ENCODE measurements at places on chromosomes 2 and 18.

GRCh38 chr2:198135481-198135934 is 331.1 kb downstream of the PLCL1 start:
- peak; percentile 36 for DNase-seq

GRCh38 chr2:25379535-25379934 is 37.8 kb upstream of the DNMT3A start:
- no peak for DNase-seq

DNA sequence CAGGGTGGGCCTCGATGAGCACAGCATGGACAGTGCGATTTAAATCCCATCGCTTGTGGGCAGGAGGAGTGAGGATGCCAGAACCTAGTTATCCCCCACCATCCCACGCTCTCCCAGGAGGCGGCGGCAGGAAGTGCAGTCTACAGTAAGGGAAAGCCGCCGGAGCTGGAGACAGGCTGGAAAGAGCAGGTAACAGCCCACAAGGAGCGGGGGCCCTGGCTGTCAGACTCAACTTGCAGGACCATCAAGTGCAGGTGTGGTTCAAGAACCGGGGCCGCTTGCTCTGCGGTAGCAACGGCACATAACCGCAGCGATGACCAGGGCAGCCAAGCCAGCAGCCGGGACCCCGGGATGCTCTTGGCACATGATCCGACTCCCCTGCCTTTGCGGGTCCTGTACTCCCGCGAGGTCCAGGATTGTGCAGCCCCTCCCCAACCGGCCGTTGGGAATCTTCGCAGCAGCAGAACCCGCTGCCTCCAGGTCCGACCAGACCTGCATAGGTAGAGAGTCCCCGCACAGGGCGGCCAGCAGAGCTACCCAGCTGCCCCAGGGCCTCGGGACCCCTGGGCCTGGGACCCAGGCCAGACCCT is 82.1 kb downstream of the BIN1 start:
- peak; percentile 82 for DNase-seq

GRCh38 chr2:231530099-231531011 is at the start of gene NMUR1:
NMUR1 (minus strand) TSS chr2:231530445; CDS start chr2:231530361, 84 bp downstream.
- no peak for DNase-seq

DNA sequence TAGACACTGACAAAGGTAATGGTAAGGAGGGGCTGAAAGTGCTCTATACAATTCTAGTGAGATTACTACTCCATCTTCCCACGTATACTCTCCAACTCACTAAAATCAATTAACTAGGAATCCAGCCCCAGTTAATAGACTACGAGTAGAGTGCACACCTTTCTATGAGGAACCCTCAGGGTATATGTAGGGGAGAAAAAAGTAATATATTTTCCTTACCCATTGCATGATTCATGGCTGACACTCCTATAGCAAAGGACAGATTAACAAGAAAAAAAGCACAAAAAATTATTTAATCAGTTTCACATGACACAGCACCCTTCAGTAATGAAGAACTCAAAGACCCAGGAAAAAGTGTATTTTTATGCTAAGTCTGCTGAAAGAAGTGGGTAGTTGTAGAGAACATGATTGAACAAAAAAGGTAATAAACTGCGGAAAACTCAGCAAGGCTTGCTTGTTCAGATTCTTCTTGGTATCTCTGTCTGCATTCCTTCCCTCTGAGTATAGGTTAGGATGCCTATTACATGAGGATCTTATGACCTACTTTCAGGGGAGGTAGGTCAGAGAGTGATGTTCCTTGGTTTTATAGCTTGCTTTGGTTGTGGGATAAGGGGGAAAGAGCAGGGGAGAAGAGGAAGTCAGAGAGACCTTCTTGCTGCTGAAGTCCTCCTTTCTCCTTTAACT is 342.0 kb upstream of the DLGAP1 start:
- no peak for DNase-seq

DNA sequence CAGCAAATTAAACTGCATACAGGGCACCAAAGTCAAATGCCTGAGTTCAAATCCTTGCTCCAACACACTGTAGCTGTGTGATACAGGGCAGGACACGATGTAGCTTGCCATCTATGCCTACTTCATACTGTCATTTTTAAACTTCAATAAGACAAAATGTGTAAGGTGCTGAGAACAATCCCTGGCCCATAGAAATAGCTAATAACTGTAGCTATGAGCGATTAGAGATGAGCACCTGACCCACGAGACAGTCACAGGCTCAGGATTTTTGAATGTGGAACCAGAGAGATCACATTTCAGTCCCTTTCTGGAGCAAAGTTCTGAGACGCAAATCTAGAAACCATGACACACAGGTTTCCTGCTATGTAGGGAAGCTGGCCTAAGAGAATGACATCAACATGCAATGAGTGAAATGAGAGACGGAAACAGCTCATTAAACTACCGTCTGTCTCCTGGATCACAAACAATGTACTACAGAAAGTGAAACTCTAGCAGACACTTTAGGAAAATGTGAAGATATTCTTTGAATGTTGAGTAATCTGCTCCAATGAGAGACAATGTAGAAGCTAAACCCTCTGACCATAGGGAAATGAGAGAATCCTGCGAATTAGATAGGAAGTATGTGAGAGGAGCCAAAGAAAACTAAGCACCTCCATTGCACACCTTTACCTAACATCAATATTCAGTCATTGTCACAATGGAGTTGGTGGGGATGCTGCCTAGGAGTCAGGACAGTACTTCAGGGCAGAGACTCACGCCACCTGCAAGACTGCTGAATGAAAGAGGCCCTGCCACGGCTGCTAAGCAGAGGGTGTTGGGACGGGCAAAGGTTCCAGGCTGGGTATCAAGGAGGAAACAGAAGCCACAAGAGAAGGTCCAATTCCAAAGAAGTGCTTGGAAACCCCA is 25.5 kb downstream of the B4GALT6 start:
- DNase-seq, result no peak

- DNase-seq, result no peak
These were observed 12.8 kb upstream of the HPCAL1 start for GRCh38 chr2:10289891-10290290.

DNA sequence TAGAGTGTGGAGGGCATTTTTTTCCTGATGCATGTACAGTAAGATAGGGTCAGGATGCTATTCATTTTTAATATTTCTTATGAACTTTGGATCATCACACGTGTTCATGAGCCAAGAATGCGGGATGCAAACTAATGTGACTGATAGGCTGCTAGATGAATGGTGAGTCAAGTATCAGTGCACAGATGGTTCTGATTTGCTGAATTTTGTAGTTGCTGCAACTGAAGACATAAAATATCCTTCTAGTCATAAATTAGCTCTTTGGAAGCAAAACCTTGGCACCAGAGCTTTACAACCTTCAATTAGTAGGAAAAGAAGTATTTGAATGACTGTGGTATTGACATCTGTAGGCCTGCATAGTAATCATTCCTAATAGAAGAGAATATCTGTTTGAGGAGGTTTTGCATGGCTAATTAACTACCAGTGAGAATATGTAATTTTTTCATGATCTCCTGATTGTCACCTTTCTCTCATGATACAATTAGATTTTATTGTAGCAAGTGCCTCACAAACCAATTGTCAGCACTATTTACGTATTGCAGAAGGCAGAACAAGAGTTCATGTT is 94.0 kb downstream of the VRK2 start:
- DNase-seq, result no peak

DNA sequence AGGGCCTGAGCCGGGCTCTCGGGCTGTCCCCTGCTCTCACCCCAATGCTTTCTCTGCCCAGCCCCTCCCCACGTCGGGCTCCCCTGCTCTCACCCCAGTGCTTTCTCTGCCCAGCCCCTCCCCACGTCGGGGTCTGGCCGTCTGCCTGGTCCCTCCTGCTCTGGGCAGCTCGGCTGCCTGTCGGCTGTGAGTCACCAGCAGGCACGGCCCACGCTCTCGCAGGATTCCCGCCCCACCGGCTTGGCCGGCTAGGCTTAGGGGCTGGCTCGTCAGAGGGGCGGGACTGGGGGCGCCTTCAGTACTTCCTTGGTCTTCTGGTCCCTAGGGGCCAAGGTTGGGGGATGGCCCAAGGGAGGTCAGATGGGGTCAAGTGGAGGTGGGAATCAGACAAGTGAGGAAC is 3.3 kb downstream of the BOK start:
- peak; percentile 55 for DNase-seq

DNA sequence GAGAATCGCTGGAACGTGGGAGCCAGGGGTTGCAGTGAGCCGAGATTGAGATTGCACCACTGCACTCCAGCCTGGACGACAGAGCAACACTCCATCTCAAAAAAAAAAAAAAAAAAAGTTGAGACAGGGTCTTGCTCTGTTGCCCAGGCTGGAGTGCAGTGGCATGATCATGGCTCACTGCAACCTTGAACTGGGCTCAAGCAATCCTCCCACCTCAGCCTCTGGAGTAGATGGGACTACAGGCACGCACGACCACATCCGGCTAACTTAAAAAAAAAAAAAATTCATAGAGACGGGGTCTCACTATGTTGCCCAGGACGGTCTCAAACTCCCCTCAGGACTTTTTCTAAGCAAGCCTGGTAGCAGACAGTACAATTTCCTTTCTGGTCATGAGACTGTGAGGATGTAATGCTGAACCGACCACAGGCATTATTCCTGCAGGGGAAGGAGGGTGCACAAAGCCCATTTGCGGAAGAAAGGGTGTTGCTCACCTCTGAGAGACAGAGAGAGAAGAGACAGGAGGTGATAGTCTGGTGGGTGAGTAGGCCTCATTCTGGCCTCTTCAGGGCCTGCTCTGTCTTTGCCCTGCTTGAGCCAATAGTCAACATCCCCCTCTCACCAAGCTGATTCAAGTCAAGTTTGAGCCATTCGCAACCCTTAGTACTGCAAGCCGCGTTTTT is 205.3 kb downstream of the ZFP36L2 start:
- DNase-seq, result no peak

- peak; percentile 81 for DNase-seq
These were observed 134.9 kb downstream of the MAP3K20 start for GRCh38 chr2:173210270-173211196.

- no peak for DNase-seq
These were observed 163.6 kb upstream of the ZNF516 start for GRCh38 chr18:76658627-76659026.

DNA sequence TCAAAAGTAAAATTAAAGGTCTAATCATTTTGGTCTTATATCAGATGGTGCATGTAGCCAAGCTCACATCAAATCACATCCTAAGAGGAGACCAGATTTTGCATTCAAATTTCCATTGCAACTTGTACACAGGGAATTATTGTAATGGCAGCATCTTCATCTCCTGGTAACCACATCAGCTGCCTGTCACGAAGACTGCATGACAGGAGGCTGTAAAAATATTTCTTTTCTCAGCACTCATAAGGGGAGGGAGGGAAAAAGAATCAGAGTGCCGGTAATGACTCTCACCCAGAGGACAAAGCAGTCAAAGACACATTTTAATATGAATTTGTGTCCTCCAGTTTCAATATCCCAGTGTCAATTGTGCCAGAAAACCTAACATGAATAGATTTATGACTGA is 216.7 kb downstream of the TMEM163 start:
- no peak for DNase-seq

All from G401 (cell line).